IMR-90 (cell line): ENCODE measurements at places on chromosomes 3 and 15.

DNA sequence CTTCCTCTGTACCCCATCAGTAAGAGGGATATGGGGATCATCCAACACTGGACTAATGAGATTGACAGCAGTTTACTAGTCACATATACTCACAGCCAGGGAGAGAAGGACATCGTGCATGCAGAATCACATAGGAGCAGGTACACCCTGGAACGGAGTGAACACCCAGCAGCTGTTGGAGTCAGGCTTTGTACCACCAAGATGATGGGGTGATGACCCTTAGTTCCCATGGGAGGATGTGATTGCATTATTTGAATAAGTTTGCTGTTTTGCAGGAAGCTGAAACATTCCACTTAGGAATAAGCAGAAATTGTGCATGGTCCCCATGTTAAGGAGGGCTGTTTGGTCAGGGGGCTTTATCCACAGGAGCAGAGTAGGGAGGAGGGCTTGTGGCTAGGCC is 482.7 kb upstream of the PDZRN3 start:
- H3K4me1 ChIP-seq, result peaks cover 3% of the 10 kb centered on the region; the same call in 1 of the 2 replicates
- no peak overlapping the region for H3K27ac ChIP-seq
- DNase-seq, result no peak
- H3K36me3 ChIP-seq, result no peaks in the 10 kb centered on the region

- no peaks in the 10 kb centered on the region for H3K27me3 ChIP-seq
- H3K4me1 ChIP-seq, result peaks cover 11% of the 10 kb centered on the region
- H3K27ac ChIP-seq, result no peak overlapping the region
- H3K4me3 ChIP-seq, result no peak overlapping the region
Measured at GRCh38 chr3:49779358-49780079, 6.8 kb downstream of the IP6K1 start.

DNA sequence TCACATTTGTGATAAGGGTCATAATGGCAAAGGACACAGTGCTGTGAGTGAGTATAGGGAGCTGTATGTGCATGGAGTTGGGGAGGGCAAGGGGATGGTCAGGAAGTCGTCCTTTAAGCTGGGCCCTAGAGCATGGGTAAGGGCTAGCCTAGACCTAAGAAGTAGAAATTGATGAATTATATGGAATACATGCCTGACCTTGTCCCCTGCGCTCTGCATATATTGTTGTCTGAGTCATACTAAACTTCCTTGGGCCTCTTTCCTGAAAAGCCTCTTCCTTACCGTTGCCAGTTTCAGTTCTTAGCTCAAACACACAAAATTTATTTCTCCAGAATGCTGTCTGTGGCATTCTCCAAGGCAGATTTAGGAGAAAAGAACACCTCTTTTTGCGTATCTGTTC is 4.6 kb downstream of the SNRK start:
- no peak overlapping the region for H3K4me3 ChIP-seq
- peak; percentile 42 for DNase-seq

DNA sequence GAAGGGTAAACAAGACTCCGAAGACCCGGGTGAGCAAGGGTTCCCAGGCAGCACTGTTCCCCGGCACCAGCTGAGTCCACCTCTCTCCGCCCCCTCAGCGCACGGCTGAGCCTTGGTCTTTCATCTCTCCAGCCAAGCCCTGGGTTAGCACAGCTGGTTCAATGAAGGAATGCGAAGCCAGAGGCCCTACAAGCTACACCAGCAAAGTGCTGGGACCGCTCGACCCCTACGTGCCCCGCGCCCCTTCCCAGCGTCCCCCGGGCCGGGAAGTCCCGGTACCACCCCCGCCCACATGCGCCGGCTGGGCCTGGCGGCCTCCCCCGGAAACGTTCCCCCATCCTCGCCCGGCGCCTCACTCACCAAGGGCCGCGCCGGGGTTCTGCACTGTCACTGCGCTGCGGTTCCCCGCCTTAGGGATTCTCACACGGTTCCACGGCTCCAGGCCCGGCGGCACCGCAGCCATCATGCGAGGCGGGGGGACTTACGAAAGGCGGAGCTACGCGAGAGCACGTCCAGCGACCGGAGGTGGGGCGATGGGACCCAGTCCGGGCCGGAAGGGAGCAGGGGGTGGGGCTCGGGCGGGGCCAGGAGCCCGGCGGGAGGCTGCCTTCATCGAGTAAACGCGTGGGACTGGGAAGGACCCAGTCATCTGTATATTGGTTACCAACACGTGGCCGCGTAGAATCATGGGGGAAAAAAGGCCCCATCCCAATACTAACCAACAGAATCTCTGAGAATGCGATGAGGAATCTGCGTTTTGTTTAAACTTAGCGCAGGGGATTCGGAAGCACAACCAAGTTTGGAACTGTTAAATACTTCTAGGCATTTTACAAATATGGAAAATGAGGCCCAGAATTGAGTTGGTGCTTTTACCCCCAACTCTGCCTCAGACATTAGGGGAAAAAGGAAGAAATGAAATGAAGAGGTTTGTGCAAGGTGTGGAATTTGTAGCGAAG is 28.7 kb downstream of the GTPBP8 start:
- H3K36me3 ChIP-seq, result peaks cover 4% of the 10 kb centered on the region
- peak overlapping the region; percentile 84 for H3K4me3 ChIP-seq
- no peaks in the 10 kb centered on the region for H3K27me3 ChIP-seq
- H3K4me1 ChIP-seq, result peaks cover 4% of the 10 kb centered on the region; the same call in 1 of the 2 replicates
- peak; percentile 91 for DNase-seq
- H3K27ac ChIP-seq, result peak overlapping the region; percentile 97

DNA sequence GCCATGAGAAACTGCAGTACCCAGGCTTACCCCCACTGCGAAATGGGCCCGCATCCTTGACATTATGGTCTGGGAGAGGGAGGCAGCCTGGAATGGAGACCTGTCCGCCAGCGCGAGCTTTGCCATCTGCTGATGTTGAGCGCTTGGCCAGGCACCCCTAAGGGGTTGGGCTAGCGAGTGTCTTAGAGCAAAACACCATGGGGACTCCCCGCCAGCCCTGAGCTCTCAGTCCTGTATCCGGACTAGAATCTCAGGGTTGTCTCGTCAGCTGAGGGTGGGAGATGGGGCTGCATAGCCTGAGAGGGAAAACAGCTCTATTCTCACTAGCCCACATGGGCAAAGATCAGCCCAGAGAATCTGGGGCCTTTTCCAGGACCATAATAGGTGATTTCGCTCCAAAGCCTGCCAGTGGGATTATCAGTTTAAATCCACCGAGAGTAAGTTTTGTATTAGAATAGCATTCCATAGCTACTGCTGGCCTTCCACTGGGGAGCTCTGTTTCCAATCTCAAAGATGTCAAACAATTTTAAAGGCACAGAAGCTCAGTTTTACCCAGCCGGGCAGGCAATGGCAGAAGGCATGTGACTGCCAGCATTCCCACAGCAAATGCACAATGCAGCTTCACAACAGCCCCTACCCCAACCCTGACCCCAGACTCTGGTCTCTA is 167.5 kb upstream of the TPM1 start:
- no peak for DNase-seq
- H3K27me3 ChIP-seq, result no peaks in the 10 kb centered on the region
- no peaks in the 10 kb centered on the region for H3K36me3 ChIP-seq
- no peak overlapping the region for H3K27ac ChIP-seq
- H3K4me3 ChIP-seq, result no peak overlapping the region

- H3K4me3 ChIP-seq, result no peak overlapping the region
- no peaks in the 10 kb centered on the region for H3K27me3 ChIP-seq
- no peak overlapping the region for H3K27ac ChIP-seq
- no peak for DNase-seq
- no peaks in the 10 kb centered on the region for H3K36me3 ChIP-seq
Measured at GRCh38 chr15:27642981-27643380, 456.1 kb downstream of the OCA2 start.

DNA sequence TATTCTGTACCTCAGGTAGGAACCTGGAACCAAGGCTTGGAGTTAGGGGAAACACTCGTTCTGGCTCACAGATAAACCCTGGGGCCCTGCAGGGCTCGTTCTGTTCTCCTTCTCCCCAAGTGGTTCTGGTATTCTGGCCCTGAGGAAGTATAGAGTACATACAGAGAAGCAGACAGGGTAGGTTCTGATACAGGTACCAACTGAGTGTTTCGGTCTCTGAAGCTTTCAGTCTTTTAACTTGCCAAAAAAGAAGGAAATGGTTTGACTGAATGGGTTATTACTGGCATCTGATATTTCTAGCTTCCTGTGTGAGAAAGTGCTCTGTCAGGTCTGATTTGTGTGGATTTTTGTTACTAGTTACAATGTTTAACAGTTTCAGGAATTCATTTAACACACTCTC is 67.3 kb downstream of the UBE2E2 start:
- no peaks in the 10 kb centered on the region for H3K27me3 ChIP-seq
- no peak for DNase-seq
- H3K27ac ChIP-seq, result no peak overlapping the region
- no peaks in the 10 kb centered on the region for H3K4me1 ChIP-seq
- no peak overlapping the region for H3K4me3 ChIP-seq

- no peaks in the 10 kb centered on the region for H3K4me1 ChIP-seq
- H3K36me3 ChIP-seq, result no peaks in the 10 kb centered on the region
- H3K27ac ChIP-seq, result no peak overlapping the region
- no peak for DNase-seq
- H3K4me3 ChIP-seq, result no peak overlapping the region
Measured at GRCh38 chr3:131705558-131706051, 202.8 kb upstream of the MRPL3 start.
